ENCODE measurements at places on chromosomes 7 and 10. TPM values are rescaled to one million over a fixed set of nuclear protein-coding genes. Genes with fewer than 3 reads are reported as not detected.

GRCh38 chr7:135917721-135918120 lies 59.4 kb downstream of the MTPN start:
- H3K4me1 ChIP-seq: no peaks in the 10 kb centered on the region
- H3K27ac ChIP-seq: no peak overlapping the region
- no peak for DNase-seq
- H3K27me3 ChIP-seq: no peaks in the 10 kb centered on the region
- H3K4me3 ChIP-seq: no peak overlapping the region
- H3K36me3 ChIP-seq: peaks cover 4% of the 10 kb centered on the region

The MMP21 gene
- total RNA-seq: not detected

The GNAT3 gene
- total RNA-seq: not detected

GRCh38 chr10:105774881-105775280 lies 1133.8 kb downstream of the SORCS3 start:
- no peak for DNase-seq
- no peak overlapping the region for H3K27ac ChIP-seq
- H3K4me3 ChIP-seq: no peak overlapping the region
- H3K4me1 ChIP-seq: no peaks in the 10 kb centered on the region
- H3K27me3 ChIP-seq: no peaks in the 10 kb centered on the region

DNA sequence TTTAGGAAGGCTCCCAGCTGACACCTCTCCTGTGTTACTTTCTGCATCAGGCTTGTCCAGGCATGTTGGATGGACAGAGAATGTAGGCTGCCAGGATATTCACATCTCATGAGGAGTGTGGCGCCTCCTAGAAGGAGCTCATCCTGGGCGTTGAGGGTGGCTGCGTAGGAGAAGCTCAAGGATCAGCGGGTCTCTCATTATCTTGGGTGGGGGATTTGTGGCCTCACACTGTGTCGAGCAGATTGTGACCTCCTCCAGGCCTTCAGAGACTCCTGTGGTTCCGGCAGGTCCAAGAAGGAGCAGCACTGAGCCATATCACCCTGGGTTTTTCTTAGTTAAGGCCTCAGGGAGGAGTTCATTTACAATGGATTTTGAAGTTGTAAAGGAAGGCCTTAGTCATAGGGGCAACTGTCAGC lies 8.7 kb upstream of the COBL start:
- H3K4me1 ChIP-seq: no peaks in the 10 kb centered on the region
- no peaks in the 10 kb centered on the region for H3K27me3 ChIP-seq
- no peak overlapping the region for H3K27ac ChIP-seq
- DNase-seq: no peak
- no peaks in the 10 kb centered on the region for H3K36me3 ChIP-seq
- H3K4me3 ChIP-seq: no peak overlapping the region

The EMX2 gene
- total RNA-seq: not detected

DNA sequence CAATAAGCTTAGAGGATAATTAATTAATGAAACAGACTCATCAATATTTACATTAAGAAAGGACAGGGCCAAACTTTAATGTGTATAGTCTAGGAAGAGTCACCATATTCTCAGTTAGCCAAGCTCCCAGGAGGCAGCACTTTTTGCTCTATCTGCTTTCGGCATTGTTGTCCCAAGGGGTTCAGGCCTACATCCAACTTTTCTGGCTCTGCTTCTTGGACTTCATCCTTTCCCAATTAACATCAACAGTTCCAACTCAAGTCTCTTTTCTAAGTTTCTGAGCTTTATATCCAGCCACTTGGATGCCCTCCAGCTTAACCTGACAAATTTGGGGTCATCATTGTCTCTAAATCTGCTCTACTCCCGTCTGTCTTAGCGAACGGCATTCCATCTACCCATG lies 42.8 kb downstream of the GLI3 start:
- no peak overlapping the region for H3K4me3 ChIP-seq
- no peaks in the 10 kb centered on the region for H3K27me3 ChIP-seq
- no peak for DNase-seq

GRCh38 chr10:131513445-131513844 lies 201.9 kb upstream of the TCERG1L start:
- no peaks in the 10 kb centered on the region for H3K36me3 ChIP-seq
- no peak overlapping the region for H3K4me3 ChIP-seq
- H3K27me3 ChIP-seq: no peaks in the 10 kb centered on the region
- H3K27ac ChIP-seq: no peak overlapping the region
- no peaks in the 10 kb centered on the region for H3K4me1 ChIP-seq

GRCh38 chr10:79242620-79243152 lies 104.6 kb upstream of the PPIF start:
- peaks cover 74% of the 10 kb centered on the region for H3K4me1 ChIP-seq
- H3K27ac ChIP-seq: peak overlapping the region; percentile 79
- peak; percentile 74 for DNase-seq
- H3K36me3 ChIP-seq: peaks cover 23% of the 10 kb centered on the region
- no peaks in the 10 kb centered on the region for H3K27me3 ChIP-seq

The IKZF1 gene
- total RNA-seq: 404 TPM

The PLXDC2 gene
- not detected for total RNA-seq

- no peaks in the 10 kb centered on the region for H3K27me3 ChIP-seq
- peak; percentile 37 for DNase-seq
- H3K4me3 ChIP-seq: no peak overlapping the region
- H3K27ac ChIP-seq: no peak overlapping the region
- peaks cover 65% of the 10 kb centered on the region for H3K36me3 ChIP-seq
Observed at GRCh38 chr10:110600487-110601101, 33.1 kb downstream of the SMC3 start.

The PARD3 gene
- 0.15 TPM for total RNA-seq

The SH2B2 gene
- 2.1 TPM for total RNA-seq

The CYP3A7 gene
- not detected for total RNA-seq

GRCh38 chr7:37728747-37729146 lies 45.2 kb downstream of the GPR141 start:
- no peak overlapping the region for H3K4me3 ChIP-seq
- no peak overlapping the region for H3K27ac ChIP-seq
- peaks cover 14% of the 10 kb centered on the region for H3K27me3 ChIP-seq
- H3K4me1 ChIP-seq: no peaks in the 10 kb centered on the region

The STK31 gene
- 0.18 TPM for total RNA-seq

- DNase-seq: no peak
- H3K4me3 ChIP-seq: no peak overlapping the region
- H3K4me1 ChIP-seq: peaks cover 13% of the 10 kb centered on the region
- no peak overlapping the region for H3K27ac ChIP-seq
- no peaks in the 10 kb centered on the region for H3K36me3 ChIP-seq
Observed at GRCh38 chr7:24227603-24228359, 56.2 kb upstream of the NPY start.

DNA sequence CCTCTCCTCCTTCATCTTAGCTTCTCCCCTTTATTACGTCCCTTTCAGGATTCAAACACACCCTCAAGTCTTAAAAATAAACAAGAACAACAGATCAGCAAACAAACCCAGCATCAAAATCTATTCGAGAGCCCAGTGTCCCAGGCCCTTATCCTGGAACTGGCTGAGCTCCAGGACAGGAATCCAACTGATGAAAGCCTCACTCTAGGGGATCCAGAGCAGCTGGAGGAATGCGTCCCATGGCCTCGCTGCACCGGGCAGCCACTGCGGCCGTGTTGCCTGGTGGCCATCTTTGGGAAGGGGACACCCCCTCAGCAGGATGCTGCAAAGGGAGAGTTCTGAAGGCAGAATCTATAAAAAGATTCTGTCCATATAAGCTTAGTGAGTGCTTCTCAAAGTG lies 156.5 kb upstream of the BMPER start:
- H3K4me1 ChIP-seq: peaks cover 2% of the 10 kb centered on the region
- H3K36me3 ChIP-seq: no peaks in the 10 kb centered on the region
- H3K27ac ChIP-seq: no peak overlapping the region
- no peaks in the 10 kb centered on the region for H3K27me3 ChIP-seq
- H3K4me3 ChIP-seq: no peak overlapping the region

- no peak for DNase-seq
- H3K36me3 ChIP-seq: no peaks in the 10 kb centered on the region
- no peaks in the 10 kb centered on the region for H3K27me3 ChIP-seq
- peaks cover 5% of the 10 kb centered on the region for H3K4me1 ChIP-seq
- H3K27ac ChIP-seq: no peak overlapping the region
- no peak overlapping the region for H3K4me3 ChIP-seq
Observed at GRCh38 chr10:42652858-42653257, 14.5 kb upstream of the ZNF33B start.

DNA sequence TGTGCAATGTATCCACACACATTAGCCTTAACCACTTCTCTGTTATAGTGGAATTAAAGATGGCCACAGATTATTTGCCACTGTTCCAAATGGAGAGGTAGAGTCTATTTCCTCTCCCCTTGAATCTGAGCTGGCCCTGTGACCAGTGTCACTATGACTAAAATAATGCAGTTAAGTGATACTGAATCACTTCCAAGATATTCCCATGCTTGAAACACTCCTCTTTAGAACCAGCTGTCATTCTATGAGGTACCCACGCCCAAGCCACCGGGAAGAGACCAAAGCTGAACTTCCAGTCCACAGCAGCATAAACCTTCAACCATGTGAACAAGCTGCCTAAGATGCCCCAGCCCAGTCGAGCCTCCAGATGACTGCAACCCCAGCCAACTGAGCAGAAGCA lies 2.1 kb upstream of the DHX32 start:
- H3K4me3 ChIP-seq: no peak overlapping the region
- no peaks in the 10 kb centered on the region for H3K27me3 ChIP-seq
- H3K27ac ChIP-seq: no peak overlapping the region
- DNase-seq: no peak
- H3K36me3 ChIP-seq: no peaks in the 10 kb centered on the region

DNA sequence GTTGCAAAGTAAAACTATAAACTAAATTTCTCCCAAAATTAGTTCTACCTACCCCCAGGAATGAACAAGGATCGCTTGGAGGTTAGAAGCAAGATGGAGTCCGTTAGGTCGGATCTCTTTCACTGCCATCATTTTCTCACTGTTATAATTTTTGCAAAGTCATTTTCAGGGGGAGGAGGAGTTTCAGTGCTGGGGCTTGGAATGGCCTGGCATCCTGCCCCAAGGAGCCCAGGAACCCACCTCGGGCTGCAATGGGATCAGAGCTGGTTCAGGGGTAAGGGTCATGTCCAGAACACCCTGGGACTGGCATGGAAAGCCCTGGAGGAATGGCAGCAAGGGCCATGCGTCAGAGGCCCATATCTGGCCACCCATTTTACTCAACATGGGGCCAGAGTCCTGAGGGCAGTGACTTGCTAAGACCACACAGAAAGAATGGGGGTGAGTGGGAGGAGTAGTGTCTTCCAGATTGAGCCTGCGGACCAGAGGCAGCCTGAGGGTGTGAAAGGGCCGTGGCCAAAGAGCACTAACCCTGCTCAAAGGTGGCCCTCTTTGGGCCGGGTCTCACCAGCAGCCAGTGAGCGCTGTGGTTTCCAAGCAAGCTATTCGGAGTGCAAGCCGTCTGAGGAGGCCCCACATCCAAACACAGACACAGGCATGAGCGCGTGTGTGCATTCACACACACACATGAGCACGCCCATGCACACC lies 31.8 kb downstream of the GPRIN2 start:
- no peak for DNase-seq
- no peaks in the 10 kb centered on the region for H3K27me3 ChIP-seq
- no peaks in the 10 kb centered on the region for H3K4me1 ChIP-seq
- no peaks in the 10 kb centered on the region for H3K36me3 ChIP-seq
- H3K27ac ChIP-seq: no peak overlapping the region

DNA sequence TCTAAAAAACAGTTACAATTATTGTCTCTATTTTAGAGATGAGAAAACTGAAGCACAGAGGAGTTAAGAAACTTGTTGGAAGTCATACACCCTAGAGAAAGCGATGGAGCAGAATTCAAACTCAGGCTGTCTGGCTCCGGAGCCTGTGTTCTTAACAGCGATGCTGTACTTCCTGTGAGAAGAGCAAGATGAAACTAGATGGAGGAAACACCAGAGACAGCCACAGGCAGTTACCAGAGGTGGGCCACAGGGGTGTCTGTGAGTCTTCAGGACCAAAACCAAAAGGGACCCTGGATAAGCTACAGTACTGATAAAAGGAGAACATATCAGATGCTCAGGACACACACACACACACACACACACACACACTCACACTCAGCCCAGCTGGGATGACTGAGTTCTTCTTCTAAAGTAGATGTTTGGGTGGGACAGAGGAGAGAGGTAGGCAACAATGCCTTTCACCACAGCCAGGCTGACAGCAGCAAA lies 289.2 kb downstream of the FZD1 start:
- H3K27me3 ChIP-seq: no peaks in the 10 kb centered on the region
- H3K27ac ChIP-seq: no peak overlapping the region
- H3K36me3 ChIP-seq: no peaks in the 10 kb centered on the region
- no peaks in the 10 kb centered on the region for H3K4me1 ChIP-seq

DNA sequence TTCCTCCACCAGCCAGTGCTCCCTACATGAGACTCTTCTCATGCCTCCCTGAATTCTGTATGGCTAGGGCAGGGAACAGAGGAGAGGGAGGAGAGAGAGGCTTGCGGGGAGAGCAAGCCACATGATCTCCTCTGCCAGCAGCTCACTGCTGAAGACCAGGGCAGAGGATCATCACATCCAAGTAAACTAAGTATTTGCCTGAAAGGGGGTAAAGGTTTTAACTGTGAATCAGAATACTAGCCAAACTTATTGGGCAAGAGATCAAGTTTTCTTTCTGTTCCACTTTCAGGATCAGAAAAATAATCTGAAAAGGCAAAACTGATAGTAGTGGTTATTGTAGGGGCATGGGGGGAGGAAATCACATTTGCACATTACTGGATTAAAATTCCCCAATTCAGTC lies 17.8 kb upstream of the ERCC6 start:
- H3K36me3 ChIP-seq: no peaks in the 10 kb centered on the region
- H3K4me3 ChIP-seq: no peak overlapping the region
- no peaks in the 10 kb centered on the region for H3K4me1 ChIP-seq
- peaks cover 26% of the 10 kb centered on the region for H3K27me3 ChIP-seq
- no peak for DNase-seq
- H3K27ac ChIP-seq: no peak overlapping the region

GRCh38 chr10:3238115-3238871 lies 65.7 kb upstream of the PITRM1 start:
- no peak overlapping the region for H3K4me3 ChIP-seq
- no peaks in the 10 kb centered on the region for H3K36me3 ChIP-seq
- H3K27ac ChIP-seq: no peak overlapping the region
- H3K4me1 ChIP-seq: peaks cover 5% of the 10 kb centered on the region

DNA sequence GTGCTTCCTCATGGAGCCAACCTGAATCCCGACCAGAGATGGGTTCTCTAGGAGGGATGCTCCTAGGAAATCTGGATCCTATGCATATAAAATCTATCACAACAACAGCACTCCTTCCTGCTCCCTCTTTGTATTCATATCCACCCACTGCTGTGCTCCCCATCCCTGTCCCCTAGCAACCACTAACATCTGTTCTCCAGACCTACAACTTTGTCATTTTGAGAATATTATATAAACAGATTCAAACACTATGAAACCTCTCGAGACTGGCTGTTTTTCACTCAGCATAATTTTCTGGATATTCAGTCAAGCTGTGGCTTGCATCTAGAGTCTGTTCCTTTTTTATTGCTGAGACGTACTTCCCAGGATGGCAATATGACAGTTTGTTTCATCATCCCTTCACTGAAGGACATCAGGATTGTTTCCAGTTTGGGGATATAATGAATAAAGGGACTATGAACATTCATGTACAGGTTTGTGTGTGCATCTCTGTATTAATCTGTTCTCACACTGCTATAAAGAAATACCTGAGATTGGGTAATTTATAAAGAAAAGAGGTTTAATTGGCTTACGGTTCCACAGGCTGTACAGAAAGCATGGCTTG lies 36.0 kb upstream of the PRR15 start:
- H3K27ac ChIP-seq: no peak overlapping the region
- no peak for DNase-seq
- no peaks in the 10 kb centered on the region for H3K4me1 ChIP-seq
- H3K27me3 ChIP-seq: peaks cover 5% of the 10 kb centered on the region

- H3K4me3 ChIP-seq: no peak overlapping the region
- peaks cover 22% of the 10 kb centered on the region for H3K36me3 ChIP-seq
Observed at GRCh38 chr7:27615420-27616185, 47.1 kb downstream of the HIBADH start.

GRCh38 chr7:100090527-100091410 lies 2.0 kb downstream of the COPS6 start:
- H3K4me3 ChIP-seq: peak overlapping the region; percentile 45
- peak overlapping the region; percentile 55 for H3K27ac ChIP-seq
- DNase-seq: no peak

All from activated CD4-positive, alpha-beta memory T cell treated with anti-CD3 and anti-CD28 coated beads, Interleukin-2, amount 10 ng/mL, durations not matched to agents 7 days and 5 days (primary cell).